Transverse colon (tissue), 4 donors: ENCODE measurements at places on chromosomes 2 and 18. TPM values are rescaled to one million over a fixed set of nuclear protein-coding genes. Genes with fewer than 3 reads are reported as not detected.

GRCh38 chr18:30992231-30992630, 50.3 kb downstream of the DSC3 start:
- H3K27ac ChIP-seq: no peak overlapping the region
- H3K4me1 ChIP-seq: no peaks in the 10 kb centered on the region
- no peaks in the 10 kb centered on the region for H3K27me3 ChIP-seq
- no peak overlapping the region for H3K4me3 ChIP-seq

DNA sequence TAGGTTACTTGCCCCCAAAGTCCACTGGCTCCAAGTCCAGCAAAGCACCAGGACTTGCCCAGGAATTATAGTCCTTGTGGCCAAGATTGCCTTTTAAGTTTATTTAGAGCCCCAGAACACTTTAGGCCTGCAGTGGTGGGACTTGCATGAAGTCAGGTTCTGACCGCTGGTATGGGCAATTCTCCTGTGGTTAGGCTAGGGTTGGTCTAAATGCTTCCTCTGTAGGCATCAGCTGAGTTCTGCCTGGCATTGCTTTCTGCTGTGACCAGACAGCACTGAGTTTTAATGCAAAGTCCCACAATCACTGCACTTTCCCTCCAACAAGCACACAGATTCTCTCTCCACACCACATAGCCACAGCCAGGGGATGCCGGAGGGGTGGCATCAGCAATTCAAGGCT, 64.5 kb downstream of the DDX18 start:
- H3K27me3 ChIP-seq: no peaks in the 10 kb centered on the region
- DNase-seq: no peak
- no peaks in the 10 kb centered on the region for H3K4me1 ChIP-seq
- H3K4me3 ChIP-seq: no peak overlapping the region

GRCh38 chr2:118179445-118179844, 91.2 kb downstream of the INSIG2 start:
- no peak overlapping the region for H3K4me3 ChIP-seq
- H3K36me3 ChIP-seq: no peaks in the 10 kb centered on the region
- DNase-seq: no peak
- no peaks in the 10 kb centered on the region for H3K4me1 ChIP-seq

DNA sequence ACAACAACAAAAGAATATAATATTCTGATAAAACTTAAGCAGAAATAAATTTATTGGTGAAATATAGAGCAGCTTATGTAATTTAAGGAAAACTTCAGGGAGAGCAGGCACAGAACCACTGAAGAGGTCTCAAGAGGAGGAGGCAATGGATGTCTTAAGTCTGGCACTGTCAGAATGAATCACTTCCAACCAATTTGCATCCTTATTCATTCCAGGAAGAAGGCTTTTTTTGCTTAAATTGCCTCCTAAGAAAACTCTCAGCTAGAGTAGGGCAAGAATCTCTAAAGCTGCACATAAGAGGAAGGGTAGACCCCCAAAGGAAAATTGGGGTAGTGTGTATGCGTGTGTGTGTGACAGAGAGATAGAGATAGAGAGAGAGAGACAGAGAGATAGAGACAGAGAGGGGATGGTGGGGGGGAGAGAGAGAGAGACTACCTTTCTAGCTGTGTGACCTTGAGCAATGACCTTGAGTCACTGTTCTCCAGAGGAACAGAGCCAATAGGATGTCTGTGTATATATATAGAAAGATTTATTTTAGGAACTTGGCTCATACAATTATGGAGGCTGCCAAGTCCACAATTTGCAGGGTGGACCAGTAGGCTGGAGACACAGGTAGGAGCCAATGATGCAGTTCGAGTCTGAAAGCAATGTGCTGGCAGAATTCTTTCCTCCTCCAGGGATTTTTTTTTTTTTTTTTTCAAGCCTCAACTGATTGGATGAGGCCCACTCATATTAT, 96.4 kb upstream of the LINC00305 start:
- no peaks in the 10 kb centered on the region for H3K36me3 ChIP-seq
- no peak for DNase-seq
- H3K4me1 ChIP-seq: no peaks in the 10 kb centered on the region
- H3K4me3 ChIP-seq: no peak overlapping the region

The SIX3 gene
- total RNA-seq: not detected

The POTEE gene
- total RNA-seq: not detected

GRCh38 chr18:6270771-6271216, 143.9 kb downstream of the L3MBTL4 start:
- H3K4me3 ChIP-seq: no peak overlapping the region
- H3K36me3 ChIP-seq: no peaks in the 10 kb centered on the region
- DNase-seq: no peak
- no peak overlapping the region for H3K27ac ChIP-seq

The RIT2 gene
- total RNA-seq: not detected
